ENCODE measurements at places on chromosomes 1 and 21.
A peak's percentile ranks its signal among the peaks of the same experiment; 100 is the strongest.

DNA sequence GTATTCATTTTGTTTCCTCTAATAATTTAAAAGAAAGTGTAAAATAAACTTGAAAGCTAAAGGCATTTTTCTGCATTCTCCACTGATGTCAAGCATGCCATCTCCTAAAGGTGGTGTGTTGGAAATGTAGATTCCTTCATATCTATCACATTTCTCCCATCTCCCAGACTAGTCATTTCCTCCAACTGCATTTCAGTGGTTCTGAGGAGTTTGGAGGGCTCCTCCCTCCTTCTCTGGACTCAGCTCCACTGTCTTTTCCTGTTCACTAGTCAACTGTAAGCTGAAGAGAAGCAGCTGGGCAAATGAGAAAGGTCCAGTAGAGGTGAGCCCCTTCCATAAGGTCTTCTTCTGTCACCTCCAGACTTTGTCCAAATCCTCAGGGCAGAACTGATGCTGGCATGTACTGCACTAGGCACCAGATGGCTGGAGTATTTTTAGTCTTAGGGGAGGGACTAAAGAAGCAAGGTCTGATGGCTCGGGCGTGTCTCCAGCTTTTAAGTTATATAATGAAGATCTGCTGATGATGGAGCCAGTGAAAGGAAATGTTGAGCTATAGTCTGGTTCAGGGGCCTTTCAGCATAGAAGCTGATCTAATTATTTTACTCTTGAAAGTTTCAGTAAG lies 186.1 kb downstream of the NTNG1 start:
- peak; percentile 11 for DNase-seq

- peak; percentile 44 for DNase-seq
These were observed 68.0 kb upstream of the AKT3 start for GRCh38 chr1:243917863-243918565.

DNA sequence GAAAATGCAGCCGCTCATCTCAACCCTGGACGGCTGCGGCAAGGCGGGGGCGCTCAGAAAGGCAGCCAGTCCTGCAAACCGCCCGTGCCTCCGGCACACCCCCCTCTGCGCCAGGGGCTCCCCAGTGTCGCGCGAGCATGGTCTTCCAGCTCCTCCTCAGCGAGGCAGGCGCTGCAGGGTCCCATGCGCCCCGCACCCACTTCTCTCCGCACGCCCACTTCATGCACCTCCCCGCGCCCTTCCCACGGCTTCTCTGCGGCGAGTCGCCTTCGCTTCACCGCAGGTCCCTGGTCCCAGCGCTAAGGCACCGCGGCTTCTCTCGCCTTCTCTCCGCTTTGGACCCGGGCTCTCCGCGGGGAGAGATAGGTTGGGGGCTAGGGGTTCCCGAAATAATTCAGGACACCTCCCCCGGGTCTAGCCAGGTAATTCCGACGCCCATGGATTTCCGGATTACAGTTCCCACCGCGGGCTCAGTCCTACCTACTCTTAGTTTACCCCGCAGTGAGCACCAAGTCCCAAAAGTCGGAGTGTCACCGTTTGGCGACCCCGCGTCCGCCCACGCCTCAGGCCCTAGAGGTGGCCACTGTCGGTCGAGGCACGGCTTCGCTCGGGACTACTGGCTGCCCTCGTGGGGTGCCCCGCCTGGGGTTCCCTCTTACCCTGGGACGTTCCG lies 67.5 kb downstream of the SYT2 start:
- no peak for DNase-seq

GRCh38 chr21:14877581-14878228 lies 187.1 kb downstream of the NRIP1 start:
- DNase-seq = no peak

- no peak for DNase-seq
These were observed 55.2 kb downstream of the TOMM20 start for GRCh38 chr1:235073331-235073967.

GRCh38 chr1:53511323-53511932 lies 52.2 kb downstream of the DMRTB1 start:
- no peak for DNase-seq

DNA sequence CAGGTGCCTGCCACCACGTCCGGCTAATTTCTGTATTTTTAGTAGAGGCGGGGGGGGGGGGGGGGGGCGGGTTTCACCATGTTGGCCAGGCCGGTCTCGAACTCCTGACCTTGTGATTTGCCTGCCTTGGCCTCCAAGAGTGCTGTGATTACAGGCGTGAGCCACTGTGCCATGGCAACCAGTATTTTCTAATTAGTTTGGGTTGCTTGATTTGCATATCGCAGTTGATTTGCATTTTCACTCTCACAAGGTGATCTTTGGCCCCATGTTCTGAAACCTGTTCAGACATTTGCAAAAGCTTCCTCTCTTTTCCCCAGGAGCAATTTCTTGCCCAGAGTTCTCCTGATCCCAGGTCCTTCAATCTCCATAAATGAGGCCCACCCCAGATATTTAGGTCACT lies 1.7 kb downstream of the TOR3A start:
- no peak for DNase-seq

DNA sequence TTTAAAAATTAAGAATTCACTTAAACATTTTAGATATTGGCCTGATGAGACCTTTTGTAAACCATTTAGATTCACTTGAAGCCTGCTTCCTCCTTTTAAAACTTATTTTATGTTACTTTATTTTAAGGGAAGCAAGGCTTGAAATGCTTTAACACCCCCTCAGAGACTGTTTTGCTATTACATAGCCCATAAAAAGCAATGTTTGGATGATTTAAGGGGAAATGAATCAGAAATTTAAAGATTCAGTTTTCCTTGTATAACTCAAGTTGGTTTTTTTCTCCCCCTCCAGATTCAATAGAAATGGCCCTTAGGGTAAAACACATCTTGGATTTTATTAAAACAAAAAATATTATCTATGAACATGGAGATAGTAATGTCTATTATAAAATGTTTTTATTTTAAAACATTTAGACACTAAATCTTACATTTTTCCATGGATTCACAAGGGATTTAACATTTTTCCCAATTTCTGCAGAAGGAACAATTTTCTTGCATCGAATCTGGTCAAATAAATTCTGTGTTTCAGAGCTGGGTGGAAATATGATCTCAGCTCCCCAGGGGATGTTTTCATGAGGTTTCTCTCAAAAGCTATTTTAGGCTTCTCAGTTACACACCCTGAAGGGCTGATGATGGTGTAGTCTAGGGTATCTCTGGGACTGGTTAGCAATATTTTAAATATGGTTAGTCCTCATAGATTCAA lies 69.3 kb upstream of the WARS2 start:
- DNase-seq = no peak

GRCh38 chr1:24708938-24709337 lies 36.3 kb upstream of the CLIC4 start:
- DNase-seq = no peak

DNA sequence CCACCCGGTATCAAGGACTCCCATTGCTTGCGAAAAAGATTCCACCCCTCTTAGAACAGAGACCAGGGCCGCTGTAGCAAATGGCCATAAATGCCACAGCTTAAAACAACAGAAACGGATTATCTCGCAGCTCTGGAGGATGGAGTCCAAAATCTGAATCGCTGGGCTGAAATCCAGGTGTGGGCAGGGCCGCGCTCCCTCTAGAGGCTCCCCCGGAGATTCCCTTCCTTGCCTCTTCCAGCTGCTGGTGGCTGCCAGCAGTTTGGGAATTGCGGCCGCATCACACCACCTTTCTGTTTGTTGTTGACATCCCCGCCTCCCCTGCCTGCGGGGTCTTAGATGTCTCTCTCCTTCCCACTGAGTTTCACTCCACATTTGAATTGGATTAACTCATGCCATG lies 15.6 kb downstream of the PDE9A start:
- no peak for DNase-seq

GRCh38 chr21:36741506-36741905 lies 42.6 kb downstream of the SIM2 start:
- DNase-seq = no peak

DNA sequence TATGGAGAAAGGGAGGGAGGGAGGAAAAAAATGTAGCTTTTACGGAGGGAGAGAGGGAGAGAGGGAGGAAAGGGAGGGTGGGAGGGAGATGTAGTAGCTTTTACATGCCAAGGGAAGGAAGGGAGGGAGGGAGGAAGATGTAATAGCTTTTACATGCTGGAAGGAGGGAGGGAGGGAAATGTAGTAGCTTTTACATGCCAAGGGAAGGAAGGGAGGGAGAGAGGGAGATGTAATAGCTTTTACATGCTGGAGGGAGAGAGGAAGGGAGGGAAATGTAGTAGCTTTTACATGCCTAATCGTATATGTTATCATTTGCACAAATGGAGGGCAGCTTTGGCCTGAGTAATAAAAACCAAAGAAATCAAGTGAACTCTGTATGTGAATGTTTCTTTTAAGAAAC lies 35.6 kb downstream of the EEIG2 start:
- DNase-seq = no peak

DNA sequence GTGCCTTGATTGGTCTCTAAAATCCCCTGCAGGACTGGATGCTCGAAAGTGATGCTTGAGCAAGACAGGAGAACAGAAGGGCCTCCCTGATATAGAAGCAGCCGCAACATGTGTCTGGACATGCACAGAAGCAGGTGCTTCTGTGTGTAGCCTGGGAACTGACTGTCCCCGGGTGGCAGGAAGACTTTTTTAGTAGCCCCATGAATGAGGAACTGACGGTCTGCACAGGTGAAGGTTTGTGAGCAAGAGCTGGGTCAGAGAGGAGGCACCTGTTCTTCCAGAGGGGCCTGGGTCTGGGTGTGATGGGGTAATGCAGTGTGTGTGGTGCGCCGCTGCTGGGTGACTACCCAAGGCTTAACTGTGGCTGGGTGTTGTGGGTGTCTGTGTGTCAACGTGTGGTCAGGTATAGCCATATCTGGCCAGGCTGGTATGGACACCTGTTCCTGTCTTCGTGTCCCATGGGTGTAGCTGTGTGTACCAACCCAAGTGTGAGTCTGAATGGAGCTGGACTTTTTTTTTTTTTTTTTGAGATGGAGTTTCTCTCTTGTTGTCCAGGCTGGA lies 39.1 kb upstream of the FOXO6 start:
- no peak for DNase-seq

GRCh38 chr1:8858888-8859706 lies 19.4 kb downstream of the ENO1 start:
- peak; percentile 49 for DNase-seq

DNA sequence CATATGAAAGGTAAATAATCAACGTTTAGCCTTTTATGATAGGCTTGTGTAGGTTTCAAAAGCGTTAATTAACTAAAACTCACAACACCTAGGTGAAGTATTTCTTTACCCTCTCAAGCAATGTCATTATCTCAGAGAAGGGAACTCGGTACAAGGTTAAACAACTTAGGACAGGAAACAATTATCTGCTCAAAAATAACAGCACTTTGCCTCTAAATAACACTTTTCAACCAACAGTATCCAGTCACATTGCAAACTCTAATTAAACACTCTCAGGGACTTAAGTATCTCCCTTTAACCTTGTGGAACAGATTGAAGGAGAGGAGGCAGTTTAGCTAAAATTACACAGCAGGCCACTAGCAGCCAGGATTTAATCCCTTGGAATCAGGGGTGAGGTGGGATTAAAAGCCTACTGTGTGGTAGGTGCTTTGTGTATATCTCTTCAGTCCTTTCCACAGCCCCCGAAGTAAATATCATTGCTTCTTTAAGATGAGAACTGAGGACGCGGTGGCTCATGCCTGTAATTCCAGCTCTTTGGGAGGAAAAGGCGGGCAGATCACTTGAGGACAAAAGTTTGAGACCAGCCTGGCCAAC lies 5.2 kb upstream of the AKNAD1 start:
- DNase-seq = no peak

DNA sequence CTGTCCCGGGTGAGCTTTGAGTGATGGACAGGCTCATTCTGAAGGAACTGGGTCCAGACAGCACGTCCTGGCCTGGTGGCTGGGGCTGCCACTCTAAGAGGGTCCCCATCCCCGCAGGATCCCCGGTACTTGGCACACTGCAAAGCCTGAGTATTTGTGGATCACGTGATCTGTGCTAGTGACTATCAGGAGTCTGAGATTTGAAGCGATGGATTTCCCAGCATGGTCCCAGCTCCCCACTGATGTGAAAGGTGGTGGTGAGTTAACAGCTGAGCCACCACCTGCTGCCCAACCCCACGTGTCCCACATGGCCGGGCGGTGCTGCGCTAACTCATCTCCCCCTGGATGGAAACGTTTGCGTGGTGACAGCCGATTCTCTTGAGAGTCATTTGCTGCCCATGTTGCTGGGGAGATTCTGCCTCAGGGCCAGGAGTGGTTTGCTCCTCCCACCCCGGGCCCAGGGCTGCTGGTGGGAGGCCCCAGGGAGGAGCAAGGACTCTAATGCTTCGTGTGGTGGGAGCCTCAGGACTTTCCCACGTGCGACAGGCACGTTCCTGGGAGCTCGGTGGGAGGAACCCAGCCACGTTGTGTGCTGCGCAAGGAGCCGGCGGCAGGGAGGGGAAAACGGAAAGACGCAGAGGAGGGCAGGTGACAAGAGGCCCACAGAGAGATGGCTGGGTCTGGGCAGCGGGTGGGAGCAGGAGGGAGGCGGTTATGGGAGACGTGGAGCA lies 15.1 kb downstream of the FAAP20 start:
- DNase-seq = peak; percentile 25

DNA sequence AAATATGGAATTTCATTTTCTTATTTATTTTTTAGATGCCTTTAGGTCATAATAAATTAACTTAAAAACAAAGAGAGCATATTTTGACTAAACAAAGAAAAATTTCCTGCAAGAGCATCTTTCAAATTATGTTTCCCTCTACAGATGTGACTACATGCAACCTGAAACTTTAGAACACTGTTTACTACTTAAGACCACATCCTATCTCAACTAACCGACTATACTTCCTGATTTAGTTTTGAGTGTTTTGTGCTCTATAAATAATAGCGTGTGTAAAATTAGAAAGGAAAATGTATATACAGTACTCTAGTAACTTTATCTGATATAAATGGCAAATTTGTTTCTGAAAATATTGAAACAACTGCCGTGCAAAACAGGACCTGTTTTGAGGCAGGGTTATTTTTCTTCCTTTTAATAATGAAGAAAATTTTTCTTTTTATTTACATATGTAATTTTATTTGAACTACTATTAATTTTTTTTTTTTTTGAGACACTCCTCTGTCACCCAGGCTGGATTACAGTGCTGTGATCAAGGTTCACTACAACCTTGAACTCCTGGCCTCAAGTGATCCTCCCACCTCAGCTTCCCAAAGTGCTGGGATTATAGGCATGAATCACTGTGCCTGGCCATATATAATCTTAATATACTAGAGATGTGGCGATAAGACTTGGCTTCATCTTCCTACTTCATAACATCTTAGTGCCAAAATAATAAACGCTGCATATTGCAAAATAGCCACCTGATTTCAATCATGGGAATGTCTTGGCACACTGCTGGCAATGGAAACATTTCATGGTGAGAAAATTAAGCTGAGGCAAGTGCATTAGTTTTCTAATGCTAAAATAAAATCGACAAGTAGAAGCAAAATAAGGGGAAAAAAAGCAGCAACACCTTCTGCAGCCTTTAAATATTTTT lies 12.3 kb downstream of the ZRANB2 start:
- DNase-seq = no peak

GRCh38 chr1:38651669-38652068 lies 207.9 kb downstream of the RRAGC start:
- DNase-seq = no peak

All from GM03348 (cell line).